ENCODE measurements at places on chromosomes 1 and 21.

DNA sequence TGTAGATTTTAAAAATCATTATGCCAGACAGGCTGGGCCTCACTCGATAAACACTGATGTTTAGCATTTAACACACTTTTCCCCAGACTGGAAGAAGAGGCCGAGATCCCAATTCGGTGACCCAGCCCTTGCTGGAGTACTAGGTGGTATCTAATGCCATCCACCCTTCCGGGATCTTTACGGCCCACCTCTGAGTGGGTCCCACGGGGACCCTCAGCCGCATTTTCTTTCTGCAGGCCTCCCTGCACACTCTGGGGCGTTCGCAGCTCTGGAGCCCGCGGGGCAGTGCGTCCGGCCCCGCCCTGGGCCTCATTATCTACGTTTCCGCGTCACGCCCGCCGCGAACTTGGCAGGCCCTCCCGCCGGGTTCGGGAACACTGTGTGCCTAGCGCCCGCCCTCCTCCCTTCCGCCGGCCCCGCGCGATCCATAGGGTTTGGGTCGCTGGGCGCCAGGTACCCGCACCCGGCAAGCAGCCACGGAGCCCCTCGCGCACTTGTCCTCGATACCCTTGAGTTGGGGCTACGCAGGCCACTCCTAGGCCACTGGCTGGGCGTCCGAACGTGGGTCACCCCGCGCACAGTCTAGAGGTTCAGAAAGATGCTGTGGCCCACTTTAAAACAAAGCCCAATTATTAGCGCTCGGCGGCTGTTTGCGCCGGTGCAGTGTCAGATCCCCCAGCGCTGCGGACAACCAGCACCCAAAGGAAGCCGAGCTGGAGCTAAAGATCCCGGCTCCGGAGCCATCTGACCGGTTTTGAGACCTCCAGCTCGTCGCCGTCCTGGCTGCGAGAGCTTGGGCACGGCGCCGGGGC lies 950 bp upstream of the EVA1C start:
- peak; percentile 47 for DNase-seq

DNA sequence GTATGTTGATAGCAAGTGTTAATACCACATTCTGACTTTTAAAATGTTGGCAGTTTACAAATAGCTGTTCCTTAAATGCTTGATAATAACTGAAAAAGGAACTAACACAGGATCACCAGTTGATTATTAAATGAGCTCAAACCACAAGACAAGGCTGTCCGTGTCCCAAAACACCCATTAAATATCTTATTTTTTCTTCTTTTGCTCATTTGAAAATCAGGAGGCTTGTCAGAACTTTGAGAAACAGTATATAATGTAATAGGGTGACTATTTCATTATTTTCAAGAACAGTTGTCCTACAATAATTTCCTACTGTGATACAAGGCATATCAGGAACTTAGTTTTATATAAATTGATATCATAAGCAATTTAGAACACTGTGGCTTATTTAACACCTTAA lies 2.7 kb downstream of the CDKN2C start:
- DNase-seq: no peak

- DNase-seq: no peak
These were observed 18.2 kb downstream of the COQ8A start for GRCh38 chr1:226958300-226958699.

DNA sequence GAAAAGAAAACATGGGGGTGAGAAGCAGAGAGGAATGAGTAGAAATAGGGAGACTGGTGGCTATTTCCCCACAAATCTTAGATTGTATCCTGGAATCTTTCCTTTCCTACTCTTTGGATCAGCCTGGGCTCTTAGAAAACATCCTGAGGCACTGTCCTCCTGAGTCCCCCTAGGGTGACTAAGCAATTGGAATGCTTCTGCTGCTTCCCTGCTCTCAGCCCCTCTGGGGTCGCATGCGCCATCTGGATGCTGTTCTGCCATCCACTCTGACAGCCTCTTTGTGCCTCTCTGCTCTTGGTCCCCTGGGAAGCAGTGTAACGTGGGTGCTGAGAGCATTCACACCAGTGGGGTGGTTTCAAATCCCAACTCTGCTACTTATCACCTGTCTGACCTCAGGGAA lies 443.0 kb downstream of the SIPA1L2 start:
- no peak for DNase-seq

GRCh38 chr1:166470441-166470840 lies 303.6 kb upstream of the FAM78B start:
- DNase-seq: no peak

DNA sequence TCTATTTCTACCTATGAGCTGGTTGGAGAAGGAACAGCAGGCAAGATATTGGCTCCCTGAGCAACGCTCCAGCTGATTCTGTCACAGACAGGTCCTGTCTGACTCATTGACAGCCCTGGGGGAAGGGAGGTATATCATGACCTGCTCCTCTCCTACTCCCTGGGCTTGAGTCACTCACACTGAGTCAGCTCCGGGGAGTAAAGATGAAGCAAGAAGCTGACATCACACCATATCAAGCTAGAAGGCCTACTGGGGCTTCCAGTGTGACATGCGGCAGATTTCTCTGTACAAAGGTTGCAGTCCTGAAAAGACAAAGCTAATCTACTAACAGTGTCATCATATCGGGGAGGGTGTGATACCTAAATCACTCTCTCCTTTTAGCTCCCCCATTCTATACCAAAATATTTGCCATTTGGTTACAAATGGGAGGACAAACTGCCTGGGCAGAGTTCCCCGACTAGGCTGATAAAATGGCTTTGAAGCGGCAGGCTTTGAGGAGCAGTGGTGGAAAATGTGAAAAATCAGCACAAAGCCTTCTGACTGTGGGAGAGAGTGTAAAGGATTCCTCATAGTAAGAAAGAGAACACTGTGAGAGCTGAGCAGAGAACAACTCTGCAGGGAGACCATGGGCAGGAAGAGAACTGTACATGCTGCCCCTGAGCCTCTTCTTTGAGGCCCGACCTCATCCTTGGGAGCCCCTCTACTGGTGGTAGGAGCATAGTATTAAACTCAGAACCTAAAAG lies 15.5 kb downstream of the PI4KB start:
- DNase-seq: peak; percentile 69

GRCh38 chr1:223231581-223231980 lies 88.5 kb upstream of the TLR5 start:
- no peak for DNase-seq

GRCh38 chr1:207959141-207959825 lies 48.4 kb upstream of the CD34 start:
- DNase-seq: no peak
